ENCODE measurements at places on chromosomes 4 and X.

- no peak for DNase-seq
These were observed 43.7 kb upstream of the MED14 start for GRCh38 chrX:40778861-40779575.

- DNase-seq, result no peak
These were observed 52.3 kb downstream of the USP9X start for GRCh38 chrX:41137589-41137988.

DNA sequence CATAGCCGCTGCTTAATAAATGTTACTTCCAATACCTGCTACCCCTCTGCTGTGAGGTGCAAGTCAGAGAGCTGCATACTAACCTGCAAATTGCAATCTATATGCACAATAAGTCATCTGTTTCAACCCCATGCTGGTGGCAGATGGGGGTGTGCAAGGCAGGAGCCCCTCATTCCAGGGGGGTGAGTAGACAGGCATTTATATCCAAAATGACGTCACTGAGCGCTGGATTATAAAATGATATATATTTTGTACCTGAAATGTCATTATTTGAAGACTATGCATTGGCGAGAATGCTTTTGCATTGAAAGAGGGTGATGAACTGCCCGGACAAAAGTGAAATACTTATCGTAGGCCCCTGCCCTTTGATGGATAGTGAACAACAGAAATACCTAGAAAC is 24.7 kb downstream of the RBMX2 start:
- DNase-seq, result no peak

DNA sequence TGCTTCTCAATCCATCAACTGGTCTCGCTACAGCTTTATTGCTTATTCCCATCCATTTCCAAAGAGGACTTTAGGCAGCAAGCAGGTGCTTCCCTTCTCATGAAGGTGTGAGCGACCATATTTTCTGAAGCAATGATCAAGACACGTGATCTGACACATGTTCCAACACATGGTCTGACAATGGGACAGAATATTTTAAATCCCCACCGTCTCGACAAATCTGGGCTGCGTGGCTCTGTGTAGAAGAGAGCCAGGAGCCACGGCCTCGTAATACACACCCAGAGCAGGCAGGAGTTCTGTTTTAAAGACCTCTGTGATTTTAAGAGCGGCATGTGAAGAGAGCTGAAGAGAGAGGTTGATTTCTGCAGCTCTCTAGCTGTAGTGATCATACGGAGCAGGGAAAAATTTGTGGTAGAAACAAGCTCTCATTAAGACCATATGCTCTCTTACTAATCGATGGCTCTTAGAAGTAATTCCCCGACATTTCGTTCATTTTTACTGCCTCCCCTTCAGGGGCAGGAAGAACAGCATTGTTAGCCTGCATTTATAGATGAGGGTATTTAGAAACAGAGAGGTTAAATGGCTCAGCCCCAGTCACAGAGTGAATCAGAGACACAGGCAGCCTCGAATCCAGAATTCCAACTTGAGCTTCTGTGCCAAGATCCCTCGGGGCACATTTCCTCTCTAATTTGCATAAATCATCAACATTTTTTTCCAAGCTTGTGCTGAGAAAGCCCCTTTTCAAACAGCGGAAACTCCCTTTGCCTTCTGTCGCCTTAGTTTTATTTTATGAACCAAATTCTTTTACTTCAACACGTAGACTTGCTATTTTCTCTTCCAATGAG is 91.0 kb upstream of the BCOR start:
- no peak for DNase-seq

- no peak for DNase-seq
These were observed 43.2 kb downstream of the MANBA start for GRCh38 chr4:102717448-102718092.

DNA sequence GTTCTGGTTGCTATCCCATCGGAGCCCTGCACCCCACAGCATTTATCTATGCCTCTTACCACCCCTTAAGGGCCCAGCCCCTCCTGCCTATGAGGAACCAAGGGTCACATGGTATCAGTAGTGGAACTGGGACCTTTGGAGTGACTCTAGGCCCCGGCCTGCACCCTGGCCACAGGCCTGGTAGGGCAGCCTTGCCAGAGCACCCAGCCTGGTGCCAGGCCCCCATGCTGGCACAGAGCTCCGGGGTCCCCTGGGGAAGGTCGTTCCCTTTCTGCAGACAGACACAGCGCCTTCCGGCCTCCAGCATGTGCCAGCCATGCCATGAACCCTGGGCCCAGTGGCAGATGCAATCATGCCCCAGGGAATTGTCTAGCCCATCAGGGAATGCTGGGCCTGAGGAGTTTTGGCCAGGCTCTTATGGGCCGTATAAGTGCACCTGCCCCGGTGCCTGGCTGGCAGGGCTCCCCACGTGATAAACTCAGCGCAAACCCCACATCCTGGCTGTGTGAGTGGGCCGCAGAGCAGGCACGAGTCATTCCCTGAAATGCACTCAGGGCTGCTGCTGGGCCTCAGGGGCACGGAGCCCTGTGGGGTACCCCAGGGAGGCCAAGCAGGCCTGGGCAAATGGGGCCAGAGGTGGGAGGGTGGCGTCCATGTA is 19.8 kb upstream of the ADD1 start:
- DNase-seq, result no peak

GRCh38 chr4:138910914-138911336 is 104.7 kb upstream of the NOCT start:
- peak; percentile 86 for DNase-seq

DNA sequence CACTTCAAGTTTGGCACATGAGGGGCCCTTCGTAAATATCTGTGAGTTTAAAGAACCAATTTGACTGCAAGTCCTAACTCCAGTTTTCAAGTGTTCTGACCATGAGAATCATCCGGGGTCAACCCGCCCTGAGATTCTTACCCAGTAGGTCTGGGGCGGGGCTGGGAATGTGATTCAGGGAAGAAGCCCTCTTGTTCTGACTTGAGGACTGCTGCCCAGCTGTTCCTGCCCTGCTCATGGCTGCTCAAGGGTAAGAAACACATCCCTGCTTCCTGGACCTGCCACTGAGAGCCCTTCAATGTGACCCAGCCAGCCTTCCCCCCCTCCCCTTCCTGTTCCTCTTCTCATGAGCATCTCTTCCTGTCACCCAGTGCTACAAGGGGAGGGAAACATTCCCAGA is 92.7 kb upstream of the PGRMC2 start:
- no peak for DNase-seq

DNA sequence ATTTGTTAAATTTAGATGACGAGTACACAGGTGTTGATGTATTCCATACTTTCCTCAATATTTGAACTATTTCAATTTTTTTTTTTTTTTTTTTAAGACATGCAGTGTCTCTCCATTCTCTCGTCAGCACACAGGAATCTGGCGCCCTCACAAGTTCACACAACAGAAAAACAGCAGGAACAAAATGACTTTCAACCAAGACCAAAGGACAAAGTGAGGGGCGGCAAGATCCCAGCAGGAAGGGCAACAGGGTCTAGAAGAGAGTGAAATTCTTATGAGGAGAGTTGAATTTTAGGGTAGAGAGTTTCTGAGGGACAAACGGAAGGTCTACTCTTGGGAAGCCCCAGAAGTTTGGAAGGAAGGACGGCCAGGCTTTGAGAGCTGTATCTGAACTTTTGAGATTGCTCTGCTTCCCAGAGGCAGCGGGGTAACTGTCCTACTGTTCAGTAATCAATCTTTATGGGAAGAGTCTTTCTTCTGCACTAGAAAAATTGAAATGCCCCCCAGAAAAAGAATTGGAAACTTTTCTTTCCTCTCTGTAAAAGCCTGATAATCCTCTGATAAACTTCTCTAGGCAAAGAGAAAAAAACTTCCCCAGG is 760.2 kb downstream of the RAB28 start:
- no peak for DNase-seq

GRCh38 chr4:147843162-147843561 is 111.3 kb downstream of the ARHGAP10 start:
- peak; percentile 27 for DNase-seq

- no peak for DNase-seq
These were observed 73.2 kb downstream of the SORBS2 start for GRCh38 chr4:185738820-185739219.

DNA sequence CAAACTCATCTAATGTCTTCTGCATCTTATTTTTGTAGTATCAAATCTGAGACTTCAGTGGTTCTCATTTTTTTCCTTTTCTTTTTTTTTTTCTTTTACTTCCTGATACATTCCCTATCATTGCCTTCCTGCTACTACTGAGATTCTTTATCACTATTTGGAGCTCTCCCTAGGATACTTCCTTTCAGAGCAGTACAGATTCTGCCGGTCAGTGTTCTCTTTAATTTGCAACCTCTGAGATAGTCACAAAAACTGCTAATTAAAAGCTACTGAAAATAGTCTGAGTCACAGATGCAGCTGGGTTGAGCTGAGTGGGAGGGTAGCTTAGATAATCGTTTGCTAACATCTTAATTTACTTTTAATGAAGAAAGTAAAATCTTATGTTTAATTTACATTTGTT is 1279.7 kb downstream of the ARAP2 start:
- no peak for DNase-seq

- DNase-seq, result no peak
These were observed 14.7 kb upstream of the VSIG1 start for GRCh38 chrX:108029928-108030711.

DNA sequence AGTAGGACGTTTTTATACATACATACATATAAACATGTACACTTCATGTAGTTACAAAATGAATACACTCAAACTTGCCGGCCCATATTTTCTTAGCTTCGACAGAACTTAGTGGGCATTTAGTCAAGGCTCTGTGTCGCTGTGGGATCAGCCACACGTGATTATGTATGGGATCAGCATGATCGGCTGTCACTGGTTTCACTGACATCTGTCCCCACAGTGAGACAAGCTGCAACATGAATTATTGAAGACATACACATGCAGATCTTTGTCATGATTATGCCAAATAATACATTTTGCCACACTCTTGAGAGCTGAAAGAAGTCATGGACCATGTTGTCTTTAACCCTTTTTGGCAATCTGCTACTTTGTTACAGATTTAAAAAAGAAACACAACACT is 38.2 kb upstream of the NAA11 start:
- DNase-seq, result no peak

DNA sequence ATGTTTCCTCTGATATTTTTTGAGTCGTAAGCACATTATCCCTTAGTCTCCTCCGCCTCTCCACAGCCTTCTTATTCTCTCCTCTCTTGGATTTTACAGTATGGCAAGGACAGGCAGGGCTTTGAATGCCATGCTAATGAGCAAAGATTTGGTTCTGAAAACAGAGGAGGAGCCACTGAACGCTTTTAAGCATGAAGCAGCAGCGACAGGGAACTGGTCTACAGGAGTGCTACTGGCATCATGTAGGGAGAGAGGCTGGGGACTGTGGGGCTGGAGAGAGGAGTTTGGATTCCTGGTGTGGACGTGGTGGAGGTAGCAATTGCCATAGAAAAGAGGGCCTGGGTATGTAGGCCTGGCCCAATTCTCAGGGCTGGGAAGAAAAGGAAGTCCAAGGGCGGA is 4.6 kb upstream of the CD99L2 start:
- DNase-seq, result no peak

DNA sequence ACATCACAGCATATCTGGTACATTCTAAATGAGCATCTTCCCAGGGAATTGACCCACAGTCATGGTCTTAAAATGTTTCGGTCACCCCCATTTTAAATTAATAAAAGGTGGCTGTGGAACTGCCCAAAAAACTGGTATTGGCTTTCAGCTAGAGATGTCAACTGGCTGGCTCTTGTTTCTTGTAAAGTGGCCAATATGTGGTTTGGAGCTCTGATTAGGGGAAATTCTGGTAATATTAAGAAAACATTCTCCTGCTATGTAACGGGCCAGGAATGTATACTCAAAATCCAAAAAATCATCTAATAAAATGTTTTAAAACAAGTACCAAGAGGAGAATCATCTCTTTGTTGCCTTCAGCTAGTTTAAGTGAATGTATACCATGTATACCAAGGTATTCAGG is 62.0 kb upstream of the VCX2 start:
- DNase-seq, result no peak

DNA sequence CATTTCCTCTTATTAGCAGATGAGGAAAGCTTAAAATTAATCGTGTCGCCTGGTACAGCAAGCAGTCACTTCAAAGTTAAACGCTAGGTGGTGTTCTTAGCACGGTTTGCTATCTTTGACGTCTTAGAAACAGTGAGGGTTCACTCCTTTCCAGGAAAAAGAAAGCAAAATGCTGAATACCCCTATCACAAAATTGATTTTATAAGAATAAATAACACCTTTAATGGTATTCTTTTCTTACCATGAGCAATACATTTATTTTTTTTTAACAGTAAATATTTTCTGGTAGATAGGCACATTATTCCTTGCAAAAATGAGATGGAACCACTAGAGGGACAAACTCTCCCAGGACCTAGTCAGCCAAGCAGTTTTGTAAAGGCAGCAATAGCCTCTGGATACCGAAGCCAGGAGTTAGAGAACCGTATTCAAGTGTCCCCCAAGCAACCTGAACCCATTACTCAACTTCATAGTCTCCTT is 153.9 kb downstream of the KDR start:
- DNase-seq, result no peak

GRCh38 chrX:97159916-97160800 is 276.4 kb downstream of the RPA4 start:
- DNase-seq, result no peak

- DNase-seq, result no peak
These were observed at the start of gene ITGB1BP2 for GRCh38 chrX:71301195-71301924. Gene ITGB1BP2 (plus strand): TSS chrX:71301750. CDS start chrX:71301807, 57 bp downstream.

- DNase-seq, result no peak
These were observed 204.3 kb upstream of the EMCN start for GRCh38 chr4:100722133-100722532.

- DNase-seq, result no peak
These were observed 101.2 kb downstream of the TMEM164 start for GRCh38 chrX:110104078-110104477.

GRCh38 chrX:2879670-2880069 is 49.5 kb downstream of the ARSD start:
- no peak for DNase-seq

GRCh38 chr4:119730671-119730950 is 102.0 kb upstream of the PDE5A start:
- no peak for DNase-seq

DNA sequence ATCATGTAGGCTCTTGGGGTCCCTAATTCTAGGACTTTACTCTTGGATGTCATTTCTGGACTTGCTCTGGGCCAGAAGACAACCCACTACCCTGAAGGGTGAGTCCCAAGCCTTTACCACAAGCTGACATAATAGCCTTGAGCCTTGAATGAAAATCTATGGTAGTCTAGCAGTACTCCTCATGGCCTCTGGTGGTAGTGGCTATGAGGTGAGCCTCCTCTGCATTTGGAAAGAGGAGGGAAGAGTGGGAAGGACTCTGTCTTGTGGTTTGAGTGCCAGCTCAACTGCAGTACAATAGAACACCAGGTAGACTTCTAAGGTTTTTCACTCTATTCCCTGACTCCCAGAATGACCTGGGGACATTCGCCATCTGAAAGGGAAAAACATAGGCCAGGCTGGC is 96.5 kb downstream of the DCAF12L1 start:
- no peak for DNase-seq

All from NCI-H1436 (cell line).